ENCODE measurements at places on chromosomes 2 and 18.

DNA sequence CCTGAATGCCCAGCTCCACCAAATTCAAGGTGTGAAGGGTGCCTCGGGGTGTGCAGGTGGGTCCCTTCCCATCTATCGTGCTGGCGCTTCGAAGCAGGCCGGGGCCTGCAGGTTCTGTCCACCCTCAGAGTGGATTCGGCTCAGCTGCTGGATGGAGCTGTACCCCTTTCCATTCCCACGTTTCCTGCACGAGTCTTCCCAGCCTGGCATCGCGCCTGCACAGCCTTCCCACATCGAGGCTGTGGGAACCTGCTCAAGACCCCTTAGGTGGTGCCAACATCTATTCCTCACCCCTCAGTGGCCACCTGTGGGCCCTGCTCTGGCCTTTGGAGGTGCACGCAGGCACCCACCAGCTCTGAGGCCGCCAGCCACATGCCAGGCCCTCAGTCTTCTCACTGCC is 65.7 kb downstream of the PDCL3 start:
- H3K4me1 ChIP-seq = no peaks in the 10 kb centered on the region
- H3K36me3 ChIP-seq = no peaks in the 10 kb centered on the region
- no peak overlapping the region for H3K4me3 ChIP-seq
- no peak overlapping the region for H3K27ac ChIP-seq
- peaks cover 7% of the 10 kb centered on the region for H3K27me3 ChIP-seq
- DNase-seq = no peak

- H3K27me3 ChIP-seq = no peaks in the 10 kb centered on the region
- DNase-seq = peak; percentile 74
- no peaks in the 10 kb centered on the region for H3K36me3 ChIP-seq
- H3K4me1 ChIP-seq = peaks cover 7% of the 10 kb centered on the region
These were observed 185.9 kb downstream of the PDE1A start for GRCh38 chr2:182240862-182241371.

DNA sequence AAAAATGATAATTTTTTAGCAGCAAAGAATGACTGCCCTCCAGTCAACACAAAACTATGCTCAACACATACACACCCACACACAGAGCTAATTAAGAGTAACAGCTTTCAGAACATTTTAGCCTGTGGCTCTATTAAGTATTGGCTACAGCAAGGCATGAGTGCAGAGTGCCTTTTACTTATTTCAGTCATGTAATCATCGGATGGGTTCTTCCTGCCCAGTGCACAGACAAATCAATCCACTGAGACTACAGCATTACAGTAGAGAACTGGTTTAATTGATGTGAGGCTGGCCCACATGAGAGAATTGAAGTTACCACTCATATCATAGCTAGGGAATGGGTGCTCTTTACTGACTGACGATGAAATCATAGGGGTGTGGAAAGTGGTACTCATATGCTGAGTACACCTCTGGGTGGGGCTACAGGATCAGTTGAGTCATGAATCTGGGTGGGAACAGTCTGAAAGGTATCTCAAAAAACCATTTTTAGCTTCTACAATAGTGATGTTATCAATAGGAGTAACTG is 241.0 kb downstream of the FSIP2 start:
- no peak for DNase-seq
- no peak overlapping the region for H3K4me3 ChIP-seq
- H3K4me1 ChIP-seq = no peaks in the 10 kb centered on the region
- no peaks in the 10 kb centered on the region for H3K27me3 ChIP-seq
- no peak overlapping the region for H3K27ac ChIP-seq

DNA sequence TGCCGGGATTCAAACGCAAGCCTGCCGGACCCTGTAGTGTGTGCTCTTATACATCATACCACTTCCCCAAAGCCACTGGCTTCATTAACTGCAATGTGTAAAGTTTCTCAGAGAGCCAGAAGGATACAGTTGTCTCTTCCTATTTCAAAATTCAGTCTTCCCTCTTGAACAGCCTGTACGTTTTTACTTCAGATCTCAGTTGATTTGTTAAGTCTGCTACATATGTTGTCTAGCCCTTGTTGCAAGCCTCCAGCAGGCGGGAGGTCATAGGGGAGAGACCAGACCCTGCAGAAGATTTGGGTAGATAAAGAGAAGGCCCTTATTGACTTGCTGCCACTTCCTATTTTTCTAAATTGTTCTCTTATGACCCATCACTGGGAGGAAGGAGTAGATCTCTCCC is 56.2 kb downstream of the ARHGEF33 start:
- H3K27ac ChIP-seq = no peak overlapping the region
- no peaks in the 10 kb centered on the region for H3K27me3 ChIP-seq
- no peak for DNase-seq
- H3K36me3 ChIP-seq = no peaks in the 10 kb centered on the region
- no peak overlapping the region for H3K4me3 ChIP-seq
- no peaks in the 10 kb centered on the region for H3K4me1 ChIP-seq

DNA sequence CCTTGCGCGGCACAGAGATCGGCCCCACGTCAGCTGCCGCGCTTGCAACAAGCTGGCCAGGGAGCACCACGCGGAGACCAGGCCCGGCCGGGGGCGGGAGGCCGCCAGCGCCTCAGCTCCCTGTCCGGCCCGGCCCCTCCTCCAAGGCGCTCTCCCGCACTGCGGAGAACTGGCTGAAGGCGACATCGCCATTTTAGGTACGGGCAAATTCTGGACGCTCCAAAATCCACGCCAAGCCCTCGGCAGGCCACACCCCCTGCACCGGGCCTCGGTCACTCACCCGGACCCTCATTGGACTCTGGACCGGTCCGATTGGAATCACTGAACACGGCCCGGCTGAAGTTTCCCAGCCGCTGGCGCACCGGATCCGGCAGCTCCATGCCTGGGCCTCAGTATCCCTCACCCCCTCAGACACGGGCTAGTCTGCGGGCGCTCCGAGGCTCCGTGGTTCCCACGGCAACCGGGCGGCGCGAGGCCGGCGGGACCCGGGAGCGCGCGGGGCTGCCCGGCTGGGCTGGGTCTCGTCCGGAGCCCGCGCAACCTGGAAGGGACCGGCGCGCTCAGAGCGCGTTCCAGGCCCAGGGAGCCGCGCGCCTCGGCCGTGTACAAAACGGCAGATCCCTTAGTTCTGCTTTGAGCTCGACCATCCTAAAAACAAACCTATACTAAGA is at the start of gene TMEM17:
Gene TMEM17, minus strand, starts transcription at position 446 of the 671 bp plus-strand sequence. Its CDS starts 66 bp downstream, at position 380.
- H3K27ac ChIP-seq = peak within 1 kb of the TSS; percentile 75
- H3K4me3 ChIP-seq = peak within 1 kb of the TSS; percentile 85
- peak; percentile 88 for DNase-seq
- no peaks in the 10 kb centered on the region for H3K27me3 ChIP-seq

- peak; percentile 66 for DNase-seq
- no peaks in the 10 kb centered on the region for H3K36me3 ChIP-seq
- H3K4me1 ChIP-seq = no peaks in the 10 kb centered on the region
- H3K4me3 ChIP-seq = no peak overlapping the region
- no peak overlapping the region for H3K27ac ChIP-seq
These were observed 162.7 kb upstream of the ETAA1 start for GRCh38 chr2:67234440-67234839.

DNA sequence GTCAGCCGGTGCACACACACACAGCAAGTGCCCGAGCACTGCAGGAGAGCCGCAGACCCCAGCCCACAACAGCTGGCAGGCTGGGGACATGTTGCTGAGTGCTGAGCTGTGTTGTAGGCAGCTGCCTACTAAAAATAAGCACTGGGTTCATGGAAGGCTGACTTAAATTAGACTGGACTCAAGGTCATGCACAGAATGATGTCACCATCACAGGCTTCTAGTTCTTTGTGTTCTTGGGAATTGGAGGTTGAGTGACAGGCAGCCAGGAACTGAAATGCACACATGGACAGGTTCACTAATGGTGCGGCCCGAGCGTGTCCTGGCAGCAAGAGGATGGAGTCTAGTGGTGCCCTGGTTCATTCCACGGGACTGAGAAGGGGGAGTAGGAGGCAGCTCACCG is 71.3 kb downstream of the VWA3B start:
- no peaks in the 10 kb centered on the region for H3K27me3 ChIP-seq
- no peak for DNase-seq
- H3K36me3 ChIP-seq = no peaks in the 10 kb centered on the region
- H3K4me3 ChIP-seq = no peak overlapping the region

DNA sequence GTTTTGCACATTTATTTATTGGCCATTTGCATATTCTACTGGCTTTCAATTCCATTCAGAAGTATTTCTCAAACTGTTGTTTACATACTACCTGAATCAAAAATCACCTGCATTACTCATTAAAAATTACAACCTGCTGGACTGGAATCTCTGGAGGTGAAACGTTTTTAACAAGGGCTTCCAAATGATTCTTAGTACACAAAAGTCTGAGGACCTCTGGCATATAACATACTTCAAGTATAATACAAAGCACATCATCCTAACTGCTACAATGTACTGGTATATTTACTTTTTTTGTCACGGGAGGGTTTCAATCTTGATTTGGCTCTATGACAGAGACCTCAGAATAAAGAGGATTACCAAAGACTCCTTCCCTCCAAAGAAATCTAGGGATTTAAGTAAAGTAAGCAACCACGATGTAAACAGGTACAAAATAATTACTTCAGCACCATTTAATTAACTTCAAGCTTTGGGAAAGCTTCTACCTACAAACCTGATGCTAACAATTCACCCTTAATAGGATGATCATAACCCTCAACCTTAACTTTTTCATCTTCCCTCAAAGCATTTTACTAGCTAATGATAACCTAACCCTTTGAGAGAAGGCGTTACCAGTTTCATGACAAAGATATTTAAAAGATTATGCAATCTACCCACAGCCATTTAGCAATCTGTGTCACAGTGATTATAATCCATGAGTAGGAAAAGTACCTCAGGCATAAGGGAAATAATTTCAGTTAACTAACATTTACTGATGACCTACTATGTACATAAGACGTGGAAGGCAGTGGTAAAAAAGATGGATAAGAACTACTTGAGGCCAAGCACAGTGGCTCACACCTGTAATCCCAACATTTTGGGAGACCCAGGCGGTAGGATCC is 24.7 kb downstream of the ATAD2B start:
- H3K36me3 ChIP-seq = no peaks in the 10 kb centered on the region
- H3K27ac ChIP-seq = no peak overlapping the region
- H3K4me1 ChIP-seq = peaks cover 5% of the 10 kb centered on the region
- no peaks in the 10 kb centered on the region for H3K27me3 ChIP-seq
- DNase-seq = peak; percentile 25

GRCh38 chr2:28080911-28081310 is 190.4 kb downstream of the BABAM2 start:
- no peak overlapping the region for H3K27ac ChIP-seq
- DNase-seq = no peak
- no peaks in the 10 kb centered on the region for H3K36me3 ChIP-seq
- H3K4me3 ChIP-seq = no peak overlapping the region
- no peaks in the 10 kb centered on the region for H3K27me3 ChIP-seq

DNA sequence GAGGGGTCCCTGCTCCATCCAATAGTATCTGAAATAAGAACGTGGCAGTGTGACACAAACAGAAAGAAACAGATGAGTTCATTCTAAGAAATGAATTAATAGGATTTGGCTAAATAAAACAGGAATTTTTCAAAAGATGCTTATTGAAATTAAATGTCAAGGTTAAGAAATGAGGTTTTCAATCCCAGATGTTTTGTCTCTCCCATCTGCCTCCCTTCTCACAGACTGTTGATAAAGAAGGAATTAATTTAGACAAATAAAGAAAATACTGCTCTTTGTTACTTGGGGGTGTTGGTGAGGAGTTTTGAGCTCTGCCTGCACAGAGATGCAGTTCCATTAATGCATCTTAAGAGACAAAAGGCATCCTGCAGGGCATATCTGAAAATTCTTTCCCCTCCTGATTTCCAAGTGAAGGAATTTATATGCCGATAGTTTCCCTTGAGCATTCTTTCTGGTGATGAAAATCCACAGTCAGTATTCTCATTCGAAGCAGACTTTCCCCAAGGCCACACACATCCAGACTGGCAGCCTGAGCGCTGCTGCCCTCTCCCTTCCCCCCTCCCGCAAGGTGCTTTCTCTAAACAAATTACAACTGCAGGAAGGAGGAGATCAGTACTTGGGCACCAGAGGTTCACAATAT is 385.4 kb upstream of the RND3 start:
- no peak overlapping the region for H3K4me3 ChIP-seq
- H3K27me3 ChIP-seq = no peaks in the 10 kb centered on the region
- H3K36me3 ChIP-seq = no peaks in the 10 kb centered on the region
- H3K4me1 ChIP-seq = no peaks in the 10 kb centered on the region
- DNase-seq = no peak
- H3K27ac ChIP-seq = no peak overlapping the region

GRCh38 chr18:74251297-74252038 is 40.3 kb downstream of the CYB5A start:
- peak overlapping the region; percentile 63 for H3K27ac ChIP-seq
- peaks cover 2% of the 10 kb centered on the region for H3K4me1 ChIP-seq
- H3K36me3 ChIP-seq = no peaks in the 10 kb centered on the region
- H3K27me3 ChIP-seq = no peaks in the 10 kb centered on the region
- DNase-seq = peak; percentile 70
